ENCODE measurements at places on chromosomes 3 and 15.

DNA sequence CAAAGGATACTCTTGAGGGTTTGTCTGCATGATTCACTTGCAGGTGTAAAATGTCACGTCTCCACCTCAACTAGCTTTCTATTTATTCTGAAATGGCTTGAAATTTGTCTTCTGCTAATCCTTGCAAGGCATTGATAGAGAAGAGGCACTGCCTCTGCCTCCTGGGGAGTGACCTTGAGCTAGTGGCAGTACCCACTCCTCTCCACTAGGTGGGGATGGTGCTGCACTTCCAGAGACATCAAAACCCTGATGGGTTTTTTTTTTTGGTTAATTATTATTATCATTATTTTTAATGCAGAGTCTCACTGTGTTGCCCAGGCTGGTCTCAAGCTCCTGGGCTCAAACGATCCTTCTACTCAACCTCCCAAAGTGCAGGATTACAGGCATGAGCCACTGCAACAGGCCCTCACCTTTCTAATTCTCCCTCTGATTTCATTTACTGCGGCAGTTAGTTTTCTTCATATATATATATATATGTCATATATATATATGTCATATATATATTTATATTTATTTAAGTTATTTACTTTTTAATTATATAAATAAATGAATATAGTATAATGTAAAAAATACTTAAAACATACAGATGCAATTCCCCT lies 117.6 kb upstream of the EIF1B start:
- peak; percentile 75 for DNase-seq

GRCh38 chr15:58555162-58556027 lies 123.6 kb downstream of the LIPC start:
- DNase-seq = peak; percentile 47

DNA sequence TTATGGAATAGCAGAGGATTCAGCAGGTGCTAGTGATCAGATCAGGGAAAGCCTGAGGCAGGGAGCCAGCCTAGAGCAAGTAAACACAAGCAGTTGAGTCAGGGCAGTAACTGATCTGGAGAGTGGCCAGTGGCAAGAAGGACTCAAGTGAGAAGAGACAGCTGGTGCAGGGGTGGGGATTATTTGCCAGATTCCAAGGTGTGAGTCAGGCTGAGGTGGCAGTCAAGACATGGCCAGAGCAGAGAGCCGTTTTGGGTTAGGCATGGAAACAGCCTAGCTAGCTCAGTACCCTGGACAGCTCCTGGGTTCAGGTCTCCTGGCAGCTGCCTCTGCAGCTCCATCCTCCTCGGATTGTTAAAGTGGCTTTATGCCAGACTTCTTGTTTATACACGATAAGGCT lies 281.9 kb upstream of the ONECUT1 start:
- DNase-seq = peak; percentile 83

DNA sequence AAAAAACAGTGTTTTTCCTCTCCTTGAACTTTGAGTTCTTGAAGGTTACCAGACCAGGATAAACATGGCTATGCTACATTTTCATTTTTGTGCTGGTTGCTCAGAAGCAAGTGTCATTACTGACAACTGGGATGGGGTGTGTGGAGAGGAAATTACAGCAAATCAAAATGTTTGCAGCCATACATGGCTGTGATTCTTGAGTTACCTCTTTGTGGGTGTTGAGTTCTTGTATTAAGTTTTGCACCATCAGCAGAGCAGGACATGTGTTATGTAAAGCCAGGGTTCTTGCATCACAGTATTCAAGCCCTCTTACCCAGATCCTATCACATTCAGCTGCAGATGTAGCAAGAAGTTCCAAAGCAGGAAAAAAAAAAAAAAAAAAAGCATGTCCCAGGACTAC lies 53.9 kb upstream of the ATOSA start:
- DNase-seq = no peak

- no peak for DNase-seq
Observed at GRCh38 chr3:150177673-150178381, 207.1 kb upstream of the PFN2 start.

Data from mucosa of descending colon (tissue), 3 donors.